ENCODE measurements at places on chromosomes 11 and 22.

- no peak for DNase-seq
Measured at GRCh38 chr11:134512571-134513538, 100.8 kb upstream of the B3GAT1 start.

GRCh38 chr11:27388001-27388400 is 25.0 kb upstream of the CCDC34 start:
- DNase-seq, result no peak

DNA sequence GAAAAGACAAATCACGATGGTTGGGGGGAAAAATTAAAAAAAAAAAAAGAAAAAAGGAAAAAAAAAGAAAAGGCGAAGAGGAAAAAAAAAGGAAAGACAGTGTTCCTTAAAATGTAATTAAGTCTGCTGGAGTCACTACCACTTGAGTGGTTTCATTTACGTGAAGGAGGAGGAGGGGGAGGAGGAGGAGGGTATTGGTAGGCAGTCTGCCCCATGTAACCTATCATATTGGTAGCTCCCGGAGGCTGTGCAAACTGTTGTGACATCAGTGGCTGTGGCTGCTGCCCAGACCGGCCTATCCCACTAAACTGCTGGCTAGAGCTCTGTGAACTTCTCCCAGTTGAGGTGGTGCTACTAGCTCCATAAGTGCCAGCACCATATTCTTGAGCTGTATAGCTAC is 17.9 kb downstream of the KDELR3 start:
- DNase-seq, result no peak

GRCh38 chr22:27252282-27253049 is 549.1 kb downstream of the MN1 start:
- DNase-seq, result peak; percentile 92

GRCh38 chr11:35265755-35266454 is 126.9 kb downstream of the CD44 start:
- DNase-seq, result no peak

- DNase-seq, result no peak
Measured at GRCh38 chr22:50699756-50700386, 27.2 kb downstream of the SHANK3 start.

DNA sequence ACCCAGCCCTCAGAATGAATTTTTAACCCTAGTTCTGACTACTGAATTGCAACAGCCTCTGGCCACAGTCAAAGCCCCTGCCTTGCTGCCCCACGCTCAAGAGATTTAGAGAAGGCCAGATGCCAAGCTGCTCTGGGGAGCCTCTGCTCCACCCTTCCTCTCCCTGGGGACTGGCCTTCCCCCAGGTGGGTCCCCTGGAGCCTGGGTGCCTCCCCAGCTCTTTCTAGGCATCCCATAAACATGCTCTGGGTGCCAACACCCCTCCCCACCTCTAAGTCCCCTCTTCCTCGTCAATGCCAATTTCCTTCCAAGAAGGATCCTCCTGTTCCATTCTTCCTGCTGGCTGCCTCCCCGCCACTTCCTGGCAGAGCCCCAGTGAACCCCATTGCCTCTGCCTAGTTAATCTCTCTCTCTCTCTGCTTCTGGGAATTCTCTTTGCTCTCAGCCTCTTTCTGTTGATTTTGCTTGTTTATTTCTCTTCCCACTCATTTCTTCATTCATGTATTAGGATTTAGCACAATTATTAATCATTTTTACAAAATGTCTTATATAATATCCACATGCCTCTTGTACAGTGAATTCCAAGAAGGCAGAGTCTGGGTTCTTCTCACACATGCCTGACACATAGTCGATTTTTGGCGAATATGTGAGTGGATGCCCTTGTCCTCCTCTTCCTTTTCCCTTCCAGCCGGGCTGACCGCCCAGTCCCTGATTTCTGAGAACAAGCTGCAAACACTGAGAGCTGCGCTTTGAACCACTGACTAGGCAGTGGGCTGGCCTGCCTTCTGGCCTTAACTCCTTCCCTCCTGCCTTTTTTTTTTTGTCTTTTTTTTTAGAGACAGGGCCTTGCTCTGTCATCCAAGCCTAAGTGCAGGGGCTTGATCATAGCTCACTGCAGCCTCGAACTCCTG is 17.5 kb downstream of the UQCR10 start:
- no peak for DNase-seq

- DNase-seq, result no peak
Measured at GRCh38 chr11:115678942-115679341, 174.7 kb upstream of the CADM1 start.
